ENCODE measurements at places on chromosomes 7 and 10. TPM values are rescaled to one million over a fixed set of nuclear protein-coding genes. Genes with fewer than 3 reads are reported as not detected.

LRGUK gene
- total RNA-seq = 0.44 TPM

NKX2-3 gene
- 0.06 TPM for total RNA-seq

PDE1C gene
- total RNA-seq = 7.1 TPM

ZMIZ1 gene
- 79.1 TPM for total RNA-seq

ZCCHC24 gene
- 5.3 TPM for total RNA-seq

AGK gene
- 26.8 TPM for total RNA-seq

CAPZA2 gene
- 126 TPM for total RNA-seq

WDFY4 gene
- total RNA-seq = not detected

VWDE gene
- total RNA-seq = 0.55 TPM

NODAL gene
- total RNA-seq = not detected

GPER1 gene
- total RNA-seq = 0.79 TPM

PPP1R17 gene
- not detected for total RNA-seq

POLR2J2 gene
- 0.25 TPM for total RNA-seq

PRSS1 gene
- total RNA-seq = not detected

CHST3 gene
- 42.6 TPM for total RNA-seq

ZSCAN25 gene
- total RNA-seq = 9.1 TPM

PNLIP gene
- not detected for total RNA-seq

RBP4 gene
- total RNA-seq = 10.4 TPM

LIMK1 gene
- 33.1 TPM for total RNA-seq

ERLIN1 gene
- total RNA-seq = 59.8 TPM

SPDYE2 gene
- total RNA-seq = not detected

RELN gene
- 0.03 TPM for total RNA-seq

ABCA13 gene
- total RNA-seq = 0.01 TPM

ZNF138 gene
- total RNA-seq = 3.0 TPM

OR9A2 gene
- total RNA-seq = not detected

MMP21 gene
- 0.03 TPM for total RNA-seq

ASAH2 gene
- 3.3 TPM for total RNA-seq

CALHM1 gene
- not detected for total RNA-seq

GPR26 gene
- total RNA-seq = not detected

TLL2 gene
- total RNA-seq = 0.10 TPM

PAPOLB gene
- total RNA-seq = not detected

TRPV5 gene
- total RNA-seq = not detected

SPDYE3 gene
- total RNA-seq = not detected

CUBN gene
- 0.25 TPM for total RNA-seq

XRCC2 gene
- total RNA-seq = 6.9 TPM

CDHR1 gene
- 0.13 TPM for total RNA-seq

UNCX gene
- 0.07 TPM for total RNA-seq

NXPH1 gene
- not detected for total RNA-seq

STAMBPL1 gene
- total RNA-seq = 32.7 TPM

XPNPEP1 gene
- total RNA-seq = 34.0 TPM

HOXA5 gene
- total RNA-seq = 6.2 TPM

IFIT5 gene
- total RNA-seq = 11.4 TPM

RBP3 gene
- total RNA-seq = not detected

ANLN gene
- 72.1 TPM for total RNA-seq

DAGLB gene
- 26.1 TPM for total RNA-seq

VIPR2 gene
- total RNA-seq = 0.02 TPM

TEX36 gene
- total RNA-seq = not detected

KNDC1 gene
- 3.2 TPM for total RNA-seq

UCMA gene
- total RNA-seq = not detected

Data from A549 treated with DMSO at 1 μM for 4 hours (cell line).